Kidney (tissue), 22 donors: ENCODE measurements at places on chromosomes 5 and 9.

DNA sequence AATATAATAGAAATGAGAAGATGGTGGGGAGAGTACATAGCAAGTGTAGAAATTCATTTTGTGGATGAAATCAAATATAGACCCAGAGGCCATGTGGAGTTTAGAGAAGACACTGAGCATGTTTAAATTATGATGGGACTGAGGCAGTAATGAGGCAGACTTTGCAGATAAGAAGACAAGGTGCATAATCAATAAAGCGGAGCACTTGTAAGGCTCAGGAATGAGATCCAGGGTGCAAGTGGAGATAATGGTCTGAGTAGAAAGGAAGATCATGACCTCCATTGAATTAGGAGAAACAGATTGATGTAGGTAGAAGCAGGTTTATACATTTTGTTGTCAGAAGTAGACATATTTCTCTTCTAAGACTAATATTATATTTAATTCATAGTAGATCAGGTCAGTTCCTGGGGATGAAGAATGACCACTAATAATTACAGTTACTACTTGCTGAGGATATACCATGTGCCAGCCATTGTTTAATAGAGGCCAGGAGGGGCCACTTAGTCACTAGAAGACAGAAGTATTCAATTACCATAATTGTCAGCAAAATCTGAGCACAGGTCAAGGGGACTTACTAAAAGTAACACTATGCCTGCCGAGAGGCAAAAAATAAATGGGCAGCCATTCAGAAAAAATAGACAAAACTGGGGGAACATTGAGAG, 479.8 kb downstream of the DNAH5 start:
- no peak for DNase-seq

GRCh38 chr5:173056783-173057061, 570 bp downstream of the CREBRF start:
- DNase-seq = no peak

DNA sequence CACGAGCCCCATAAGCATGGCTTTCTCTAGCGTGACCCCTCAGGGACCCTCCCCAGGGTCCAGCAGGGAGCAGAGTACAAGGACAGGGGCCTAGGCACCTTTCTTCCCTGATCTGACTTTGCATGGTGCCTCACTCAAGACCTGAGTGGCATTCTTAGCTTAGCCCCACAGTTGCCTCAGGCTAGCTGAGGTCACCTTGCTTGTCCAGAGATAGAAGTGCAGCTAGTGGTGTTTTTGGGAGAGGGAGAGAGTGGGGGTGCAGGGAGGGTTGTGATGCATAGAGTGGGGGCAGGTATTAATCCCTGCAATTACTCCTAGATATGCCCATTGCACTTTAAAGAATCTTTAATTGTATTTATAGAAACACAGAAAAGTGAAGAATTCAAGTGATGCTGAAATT, 8.4 kb upstream of the TRIO start:
- no peak for DNase-seq

GRCh38 chr9:106590759-106591505, 272.0 kb upstream of the ZNF462 start:
- DNase-seq = no peak

GRCh38 chr9:3909966-3910650, 384.3 kb upstream of the RFX3 start:
- DNase-seq = no peak

- no peak for DNase-seq
Observed at GRCh38 chr9:112046181-112046580, 128.9 kb downstream of the SUSD1 start.

DNA sequence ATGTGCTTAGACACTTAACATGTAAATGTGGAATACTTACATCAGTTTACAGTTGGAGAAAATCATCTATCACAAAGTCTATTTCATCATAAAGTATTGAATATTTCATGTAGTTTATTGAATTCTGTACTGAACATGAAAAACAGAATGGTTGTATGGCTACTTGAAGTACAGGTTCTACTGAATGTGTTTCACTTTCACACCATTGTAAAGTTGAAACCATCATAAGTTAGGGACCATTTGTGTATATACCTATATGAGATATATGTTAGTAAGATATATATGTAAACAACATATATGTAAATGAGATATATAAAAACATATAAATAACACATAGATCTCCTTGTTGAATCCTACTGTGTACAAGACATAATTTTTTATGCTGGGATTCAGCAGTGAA, 63.0 kb upstream of the TAF11L2 start:
- no peak for DNase-seq

GRCh38 chr5:121029536-121030245, 565.6 kb downstream of the PRR16 start:
- DNase-seq = no peak

DNA sequence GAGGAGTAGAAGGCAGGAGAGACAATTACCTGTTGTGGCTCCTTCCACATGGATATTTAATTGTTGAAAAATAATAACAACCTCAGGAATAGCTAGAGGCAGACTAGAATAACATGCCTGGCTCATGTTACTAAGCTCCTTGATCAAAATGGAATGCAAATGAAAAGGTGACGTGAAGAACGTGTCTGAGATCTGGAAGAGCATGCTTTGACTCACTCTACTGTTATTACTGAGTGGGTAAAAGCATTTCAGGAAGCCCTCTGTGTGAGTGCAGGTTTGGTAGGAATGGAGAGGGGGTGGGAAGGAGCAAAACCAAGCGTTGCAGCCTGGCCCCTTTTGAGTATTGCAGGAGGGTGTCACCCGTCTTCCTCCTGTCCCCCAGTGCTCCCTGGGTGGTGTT, 84.8 kb downstream of the EQTN start:
- no peak for DNase-seq

- no peak for DNase-seq
Observed at GRCh38 chr5:34930462-34930844, 1.1 kb downstream of the DNAJC21 start.

- DNase-seq = no peak
Observed at GRCh38 chr5:67510204-67510603, 313.6 kb upstream of the CD180 start.

DNA sequence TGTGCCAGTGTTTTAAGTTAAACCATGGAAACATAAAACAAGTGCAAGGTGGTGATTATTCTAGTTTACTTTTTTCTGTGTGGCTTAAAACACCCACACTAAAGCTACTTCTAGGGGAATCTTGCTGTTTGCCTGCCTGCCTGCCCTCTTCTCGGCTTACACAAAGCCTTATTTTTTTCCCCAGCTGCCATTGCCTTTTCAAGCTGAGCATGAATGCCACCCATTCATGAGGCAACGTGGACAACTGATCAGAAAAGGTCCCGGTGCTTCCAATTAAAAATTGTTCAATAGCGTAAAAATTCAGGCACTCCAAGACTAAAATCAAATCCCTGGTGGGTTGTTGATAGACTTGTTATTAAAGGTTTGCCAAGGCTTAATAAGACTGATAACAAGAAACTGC, 401.4 kb downstream of the TMEM161B start:
- no peak for DNase-seq

GRCh38 chr9:129141066-129142041, 30.1 kb downstream of the PTPA start:
- DNase-seq = no peak

DNA sequence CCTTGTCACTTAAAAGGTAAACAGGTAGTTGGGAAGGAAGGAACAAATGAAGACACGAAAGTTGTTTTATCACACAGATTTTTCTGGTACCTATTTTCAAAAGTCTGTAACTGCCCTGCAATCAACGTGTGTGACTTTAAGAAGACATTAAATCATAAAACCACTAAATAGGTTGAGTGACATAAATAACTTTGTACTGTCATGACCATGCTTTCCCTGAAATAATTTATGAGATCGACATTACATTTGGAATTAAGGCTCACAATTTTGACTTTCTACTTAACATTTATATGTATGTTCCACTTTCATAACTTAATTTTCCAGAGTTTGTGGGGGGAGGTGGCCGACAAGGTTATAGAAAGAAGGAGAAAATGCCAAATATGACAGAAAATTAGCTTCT, 181.1 kb downstream of the MLLT3 start:
- DNase-seq = no peak

GRCh38 chr9:3865141-3865772, 339.5 kb upstream of the RFX3 start:
- no peak for DNase-seq

- no peak for DNase-seq
Observed at GRCh38 chr5:159961176-159962160, 45.2 kb downstream of the ADRA1B start.

- DNase-seq = no peak
Observed at GRCh38 chr5:8520917-8521316, 652.0 kb downstream of the MTRR start.

GRCh38 chr5:74433896-74434829, 206.4 kb downstream of the ENC1 start:
- no peak for DNase-seq

DNA sequence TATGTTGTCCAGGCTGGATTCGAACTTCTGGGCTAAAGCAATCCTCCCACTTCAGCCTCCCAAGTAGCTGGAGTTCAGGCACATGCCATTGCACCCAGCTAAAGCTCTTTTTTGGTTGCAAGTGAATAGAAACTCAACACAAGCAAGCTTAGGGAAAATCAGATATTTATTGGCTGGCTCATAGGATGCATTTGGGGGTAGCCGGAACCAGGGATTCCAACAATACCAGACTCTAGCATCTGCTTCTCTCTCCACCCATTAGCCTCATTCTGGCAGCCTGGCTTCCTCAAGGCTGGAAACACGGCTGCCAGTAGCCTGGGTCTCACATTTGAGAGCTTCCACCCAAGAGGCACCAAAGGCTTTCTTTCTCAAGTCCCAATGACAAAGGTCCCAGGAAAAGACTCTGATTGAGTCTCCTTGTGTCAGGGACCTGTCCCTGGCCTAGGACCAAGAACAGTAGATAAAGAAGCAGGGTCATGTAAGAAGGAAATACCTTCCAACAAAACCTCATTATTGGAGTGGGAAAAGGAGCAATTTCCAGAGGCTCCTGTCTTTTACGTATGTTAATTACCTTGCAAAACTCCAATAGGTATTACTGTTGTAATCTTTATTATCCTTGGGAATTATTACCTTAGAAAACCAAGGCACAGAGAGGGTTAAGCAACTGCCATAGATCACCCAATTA, 23.0 kb upstream of the B4GALT1 start:
- DNase-seq = no peak

DNA sequence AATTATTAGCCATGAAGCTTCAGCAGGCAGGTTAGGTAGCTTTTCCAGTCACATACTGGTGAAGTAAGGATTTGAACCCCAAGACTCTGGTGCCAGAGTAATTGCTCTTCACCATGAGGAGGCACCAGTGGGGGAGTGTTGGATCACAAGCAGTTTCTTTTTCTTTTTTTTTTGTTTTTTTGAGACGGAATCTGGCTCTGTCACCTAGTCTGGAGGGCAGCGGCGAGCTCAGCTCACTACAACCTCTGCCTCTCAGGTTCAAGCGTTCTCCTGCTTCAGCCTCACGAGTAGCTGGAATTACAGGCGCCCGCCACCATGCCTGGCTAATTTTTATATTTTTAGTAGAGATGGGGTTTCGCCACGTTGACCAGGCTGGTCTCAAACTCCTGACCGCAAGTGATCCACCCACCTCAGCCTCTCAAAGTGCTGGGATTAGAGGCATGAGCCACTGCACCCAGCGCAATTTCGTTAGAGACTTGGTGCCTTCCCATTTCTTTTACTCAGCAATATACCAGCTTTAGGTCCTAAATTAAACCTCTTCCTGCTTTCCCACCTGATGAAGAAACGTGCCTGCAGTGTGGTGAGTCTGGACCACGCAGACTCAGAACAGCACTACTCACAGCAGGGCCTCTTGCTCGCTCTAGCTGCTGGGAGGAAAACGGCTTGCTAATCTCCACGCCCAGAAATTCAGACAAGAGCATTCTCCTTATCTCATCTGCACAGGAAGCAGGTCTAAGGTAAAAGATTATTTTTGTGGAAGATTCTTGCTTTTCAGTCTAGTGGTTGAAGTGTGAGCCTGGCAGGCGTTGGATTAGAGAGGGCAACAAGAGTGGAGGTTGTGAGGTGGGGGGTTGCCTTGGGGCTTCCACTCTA, at the start of gene S100Z:
Gene S100Z (plus strand): TSS at position 596 of the 873 bp plus-strand sequence. CDS start 25,346 bp downstream, outside the sequence.
- DNase-seq = no peak

DNA sequence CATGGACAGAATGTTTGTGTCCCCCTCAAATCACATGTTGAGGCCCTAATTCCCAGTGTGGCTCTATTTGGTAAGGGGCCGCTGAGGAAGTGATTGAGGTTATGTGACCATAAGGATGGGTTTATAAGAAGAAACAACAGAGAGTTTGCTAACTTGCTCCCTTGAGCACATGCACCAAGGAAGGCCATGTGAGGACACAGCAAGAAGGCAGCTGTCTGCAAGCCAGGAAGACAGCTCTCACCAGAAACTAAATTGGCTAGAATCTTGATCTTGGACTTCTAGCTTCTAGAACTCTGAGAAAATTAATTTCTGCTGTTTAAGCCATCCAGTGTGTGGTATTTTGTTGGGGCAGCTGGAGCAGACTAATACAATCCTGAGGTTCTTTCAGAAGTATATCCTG, 35.2 kb upstream of the CDC42SE2 start:
- DNase-seq = no peak

DNA sequence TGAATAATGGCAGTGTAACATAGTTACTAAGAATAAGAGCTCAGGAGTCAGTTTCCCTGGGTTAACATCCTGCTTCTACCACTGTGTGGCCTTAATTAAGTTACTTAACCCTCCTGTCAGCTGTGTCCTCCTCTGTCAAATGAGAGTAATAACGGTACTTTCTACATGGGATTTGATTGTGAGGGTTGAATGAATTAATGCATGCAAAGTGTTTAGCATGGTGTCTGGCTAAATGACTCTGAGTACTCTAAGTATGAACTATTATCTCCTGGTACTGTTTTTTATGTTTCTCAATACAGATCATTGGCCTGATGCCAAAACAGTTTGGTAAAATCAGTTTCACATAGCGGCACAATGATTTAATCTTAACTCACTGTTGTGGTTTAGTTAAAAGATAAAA, 19.6 kb downstream of the ZNF131 start:
- DNase-seq = no peak

GRCh38 chr9:124441291-124441690, 9.0 kb upstream of the ADGRD2 start:
- DNase-seq = no peak

- no peak for DNase-seq
Observed at GRCh38 chr5:31625394-31625793, 13.5 kb upstream of the PDZD2 start.

DNA sequence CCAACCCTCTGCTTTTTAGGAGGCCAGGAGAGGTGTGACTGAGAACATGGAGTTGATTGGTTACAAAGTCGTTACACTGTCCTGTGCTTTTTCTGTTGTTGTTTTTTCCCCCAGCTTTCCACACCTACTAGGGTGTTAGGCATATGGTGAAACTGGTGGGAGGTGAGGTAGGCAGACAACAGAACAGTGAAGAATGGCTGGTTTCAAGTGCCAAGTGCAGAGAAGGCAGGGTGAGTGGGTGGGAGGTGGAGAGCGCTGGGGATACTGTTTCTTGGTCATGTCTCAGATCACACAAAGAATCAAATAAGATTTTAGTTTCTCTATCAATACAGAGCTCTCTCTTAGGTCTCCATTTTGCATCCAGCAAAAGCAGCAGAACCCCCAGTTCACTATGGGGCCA, 2.2 kb upstream of the SPTAN1 start:
- DNase-seq = peak; percentile 21

- peak; percentile 30 for DNase-seq
Observed at GRCh38 chr9:77987880-77988525, 43.6 kb downstream of the GNAQ start.
